ENCODE measurements at places on chromosomes 4 and X. TPM values are rescaled to one million over a fixed set of nuclear protein-coding genes. Genes with fewer than 3 reads are reported as not detected.

DNA sequence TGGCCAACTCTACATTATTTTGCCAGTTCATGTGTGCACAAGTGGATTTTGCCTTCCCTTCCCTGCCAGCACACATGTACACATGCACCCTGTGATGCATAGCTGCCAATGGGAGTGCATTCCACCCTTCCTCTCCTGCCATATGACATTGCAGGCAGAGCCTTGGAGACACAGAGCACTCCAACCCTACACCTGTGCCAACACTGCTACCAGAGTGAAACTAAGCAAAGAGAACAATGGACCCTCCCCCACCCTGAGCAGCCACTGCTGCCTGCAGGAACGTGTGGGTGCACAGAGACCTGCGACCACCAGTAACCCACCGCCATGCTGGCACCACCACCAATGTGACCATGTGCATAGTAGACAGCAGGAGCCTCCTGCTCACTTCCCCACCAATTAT is 78.4 kb downstream of the ITM2A start:
- H3K4me1 ChIP-seq = no peaks in the 10 kb centered on the region
- H3K4me3 ChIP-seq = no peak overlapping the region
- no peaks in the 10 kb centered on the region for H3K36me3 ChIP-seq
- DNase-seq = no peak
- H3K27me3 ChIP-seq = no peaks in the 10 kb centered on the region
- no peak overlapping the region for H3K27ac ChIP-seq

DNA sequence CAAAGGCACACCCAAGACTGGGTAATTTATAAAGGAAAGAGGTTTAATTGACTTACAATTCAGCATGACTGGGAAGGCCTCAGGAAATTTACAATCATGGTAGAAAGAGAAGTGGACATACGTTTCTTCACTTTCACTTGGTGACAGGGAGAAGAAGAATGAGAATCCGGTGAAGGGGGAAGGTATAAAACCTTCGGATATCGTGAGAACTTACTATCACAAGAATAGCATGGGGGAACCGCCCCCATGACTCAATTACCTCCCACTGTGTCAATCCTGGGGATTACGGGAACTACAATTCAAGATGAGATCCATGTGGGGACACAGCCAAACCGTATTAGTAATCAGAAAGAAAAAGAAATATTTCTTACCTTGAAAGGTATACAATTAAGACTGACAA is 782.9 kb upstream of the HS3ST1 start:
- no peaks in the 10 kb centered on the region for H3K36me3 ChIP-seq
- no peak overlapping the region for H3K27ac ChIP-seq
- no peaks in the 10 kb centered on the region for H3K27me3 ChIP-seq
- H3K4me3 ChIP-seq = no peak overlapping the region
- no peak for DNase-seq

DNA sequence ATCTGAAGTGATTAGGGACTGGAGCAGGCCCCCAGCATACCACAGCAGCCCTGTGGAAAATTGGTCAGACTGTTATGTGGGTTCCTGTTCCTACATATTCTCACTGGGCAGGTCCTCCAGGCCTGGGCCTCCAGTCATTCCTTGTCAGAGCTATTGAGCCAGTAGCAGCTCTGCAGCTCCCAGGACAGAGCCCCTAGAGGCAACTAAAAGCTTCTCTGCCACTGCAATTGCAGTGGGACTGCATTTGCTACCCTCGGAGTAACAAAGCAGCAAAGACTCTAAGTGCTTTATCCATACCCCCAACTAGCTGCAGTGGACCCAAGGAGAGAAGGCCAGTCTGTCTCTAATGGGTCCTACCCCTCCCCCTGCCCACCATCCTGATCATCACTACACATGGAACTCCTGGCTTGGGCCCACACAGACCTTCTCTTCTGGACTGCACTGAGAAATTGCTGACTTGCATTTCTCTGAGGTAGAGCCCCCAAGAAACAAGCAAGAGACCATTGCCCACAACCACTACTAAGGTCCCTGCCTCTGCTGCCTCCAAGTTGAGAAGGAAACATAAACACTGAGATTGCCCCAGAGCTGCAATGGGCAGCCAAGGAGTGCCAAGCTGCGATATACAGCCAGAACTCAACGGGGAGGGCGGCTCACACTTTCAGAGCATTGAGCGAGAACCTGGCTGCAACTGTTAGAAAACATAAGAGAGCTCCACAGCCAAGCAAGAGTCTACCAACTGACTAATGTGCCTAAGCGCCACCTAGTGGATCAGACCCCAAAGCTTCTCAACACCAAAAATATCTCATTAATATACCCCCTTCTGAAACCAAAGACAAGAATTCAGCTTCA is 738.7 kb upstream of the NDST4 start:
- no peak for DNase-seq
- no peak overlapping the region for H3K27ac ChIP-seq
- no peaks in the 10 kb centered on the region for H3K4me1 ChIP-seq
- no peak overlapping the region for H3K4me3 ChIP-seq

GRCh38 chr4:186082221-186082620 is 13.3 kb downstream of the TLR3 start:
- no peak overlapping the region for H3K4me3 ChIP-seq
- H3K27me3 ChIP-seq = no peaks in the 10 kb centered on the region
- no peak for DNase-seq

- no peak overlapping the region for H3K4me3 ChIP-seq
- no peak for DNase-seq
Measured at GRCh38 chr4:161419822-161420221, 744.0 kb downstream of the FSTL5 start.

- no peak overlapping the region for H3K27ac ChIP-seq
- H3K4me1 ChIP-seq = no peaks in the 10 kb centered on the region
- H3K36me3 ChIP-seq = no peaks in the 10 kb centered on the region
- H3K4me3 ChIP-seq = no peak overlapping the region
- no peak for DNase-seq
Measured at GRCh38 chrX:93637591-93637990, 35.8 kb downstream of the NAP1L3 start.

GRCh38 chrX:15605226-15605625 is 4.5 kb upstream of the ACE2 start:
- no peak overlapping the region for H3K4me3 ChIP-seq
- no peaks in the 10 kb centered on the region for H3K4me1 ChIP-seq
- H3K36me3 ChIP-seq = no peaks in the 10 kb centered on the region
- no peak overlapping the region for H3K27ac ChIP-seq
- DNase-seq = no peak

DNA sequence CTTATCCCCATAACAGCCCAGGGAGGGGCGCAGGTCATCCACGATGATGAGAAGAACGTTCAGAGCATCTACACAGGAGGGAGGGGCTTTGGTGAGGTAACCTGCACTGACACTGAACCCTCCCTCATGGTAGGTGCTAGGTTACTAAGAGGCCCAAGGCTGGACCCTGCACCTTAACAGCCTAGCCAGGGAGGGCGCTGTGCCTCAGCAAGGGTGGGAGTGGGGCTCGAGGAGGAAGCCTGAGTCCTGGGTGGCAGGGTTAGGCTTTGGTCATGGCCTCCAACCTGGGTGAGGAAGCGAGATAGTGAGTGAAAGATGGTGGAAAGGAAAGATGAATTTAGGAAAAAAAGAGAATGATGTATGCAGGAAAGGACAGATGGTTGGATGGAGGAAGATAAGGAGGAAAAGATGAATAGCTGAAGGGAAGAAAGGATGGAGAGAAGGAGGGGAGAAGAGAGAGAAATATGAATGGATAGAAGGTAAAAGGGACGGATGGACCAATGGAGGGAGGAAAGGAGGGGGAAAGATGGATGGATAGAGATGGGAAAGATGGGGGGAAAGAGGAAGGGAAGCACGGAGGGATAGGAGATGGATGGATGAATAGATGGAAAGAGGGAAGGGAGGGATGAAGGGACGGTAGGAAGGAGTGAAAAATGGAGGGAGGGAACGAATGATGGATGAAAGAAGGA is 736 bp downstream of the IDS start:
- peaks cover 21% of the 10 kb centered on the region for H3K36me3 ChIP-seq
- peak overlapping the region; percentile 89 for H3K27ac ChIP-seq
- no peaks in the 10 kb centered on the region for H3K4me1 ChIP-seq
- no peaks in the 10 kb centered on the region for H3K27me3 ChIP-seq

DNA sequence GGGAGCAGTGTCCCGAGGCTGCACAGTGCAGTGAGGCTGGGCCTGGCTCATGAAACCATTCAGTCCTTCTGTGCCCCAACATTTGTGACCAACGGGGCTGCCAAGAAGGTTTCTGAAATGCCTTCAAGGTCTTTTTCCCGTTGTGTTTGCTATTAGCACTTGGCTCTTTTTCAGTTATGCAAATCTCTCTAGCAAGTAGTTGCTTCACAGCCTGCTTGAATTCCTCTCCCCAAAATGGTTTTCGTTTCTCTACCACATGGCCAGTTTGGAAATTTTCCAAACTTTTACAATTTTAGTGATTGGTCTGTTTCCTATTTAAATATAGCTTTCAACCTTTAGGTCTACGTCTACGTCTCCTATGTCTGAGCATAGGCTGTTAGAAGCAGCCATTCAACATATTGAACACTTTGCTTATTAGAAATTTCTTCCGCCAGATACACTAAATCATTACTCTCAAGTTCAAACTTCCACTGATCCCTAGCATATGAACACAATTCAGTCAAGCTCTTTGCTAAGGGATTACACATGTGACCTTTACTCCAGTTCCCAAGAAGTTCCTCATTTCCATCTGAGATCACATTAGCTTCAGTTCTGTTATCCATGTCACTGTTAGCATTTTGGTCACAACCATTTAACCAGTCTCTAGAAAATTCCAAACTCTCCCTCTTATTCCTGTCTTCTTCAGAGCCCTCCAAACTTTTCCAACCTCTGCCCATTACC is 901.8 kb downstream of the GLUD2 start:
- no peak overlapping the region for H3K4me3 ChIP-seq
- H3K4me1 ChIP-seq = no peaks in the 10 kb centered on the region
- DNase-seq = no peak
- H3K27me3 ChIP-seq = no peaks in the 10 kb centered on the region
- no peaks in the 10 kb centered on the region for H3K36me3 ChIP-seq

DNA sequence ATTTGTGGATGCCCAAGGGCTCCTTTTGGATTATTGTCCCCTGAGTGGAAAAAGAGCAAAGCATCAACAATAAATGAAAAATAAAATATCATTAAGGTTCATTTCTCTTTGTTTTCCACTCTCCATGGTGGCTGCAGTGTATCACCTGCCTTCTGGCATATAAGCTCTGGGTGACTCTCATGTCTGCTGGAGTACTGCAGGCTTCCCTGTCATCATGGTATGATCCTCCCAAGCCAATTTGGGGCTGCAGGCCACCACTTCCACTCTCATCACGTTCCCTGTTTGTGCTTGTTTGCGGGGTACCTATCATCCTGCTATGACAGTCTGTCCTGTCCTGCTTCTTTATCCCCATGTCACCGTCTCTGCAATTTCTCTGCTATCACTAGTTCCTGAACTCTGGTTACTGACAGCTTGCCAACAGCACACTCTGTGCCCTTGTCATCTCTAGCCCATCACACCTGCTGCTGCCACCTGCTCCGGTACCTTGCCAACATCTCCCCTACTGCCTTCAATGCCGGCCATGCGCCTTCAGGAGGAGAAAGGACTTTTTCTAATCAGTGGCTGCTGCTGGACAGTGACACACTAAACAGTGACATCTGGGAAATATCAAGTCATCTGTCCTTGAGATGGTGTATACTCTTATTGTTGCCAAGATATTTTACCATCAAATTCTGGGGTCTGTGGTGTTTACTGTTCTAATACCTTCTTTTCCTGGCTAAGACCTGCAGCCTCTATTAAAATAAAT is 23.0 kb upstream of the FGF5 start:
- DNase-seq = no peak
- H3K4me1 ChIP-seq = no peaks in the 10 kb centered on the region
- H3K36me3 ChIP-seq = no peaks in the 10 kb centered on the region
- H3K27ac ChIP-seq = no peak overlapping the region
- no peaks in the 10 kb centered on the region for H3K27me3 ChIP-seq
- no peak overlapping the region for H3K4me3 ChIP-seq

GRCh38 chr4:80265571-80266252 is 752 bp upstream of the FGF5 start:
- no peaks in the 10 kb centered on the region for H3K36me3 ChIP-seq
- H3K4me1 ChIP-seq = no peaks in the 10 kb centered on the region
- H3K4me3 ChIP-seq = peak overlapping the region; percentile 55
- no peaks in the 10 kb centered on the region for H3K27me3 ChIP-seq
- H3K27ac ChIP-seq = no peak overlapping the region

Gene SHROOM4
- 25.3 TPM for total RNA-seq

Gene RHOH
- total RNA-seq = not detected

Gene GAGE12E
- total RNA-seq = not detected

Gene RAB33A
- total RNA-seq = 0.32 TPM
